Placental epithelial cell (primary cell): ENCODE measurements at places on chromosomes 6 and 20. TPM values are rescaled to one million over a fixed set of nuclear protein-coding genes. Genes with fewer than 3 reads are reported as not detected.

GJA10 gene
- total RNA-seq = not detected in 2 replicates

ENPP4 gene
- under 0.01 and 0.11 TPM in 2 replicates for total RNA-seq

SRSF12 gene
- 0.43 and 1.2 TPM in 2 replicates for total RNA-seq

MBOAT1 gene
- total RNA-seq = 6.3 and 11.7 TPM in 2 replicates

UNC5CL gene
- 0.22 and 0.39 TPM in 2 replicates for total RNA-seq

HTR1E gene
- total RNA-seq = under 0.01 TPM in 1 of 2 replicates, not detected in the other

TRIM38 gene
- total RNA-seq = 6.5 and 6.7 TPM in 2 replicates

SEL1L2 gene
- not detected in 2 replicates for total RNA-seq

HSPA1A gene
- total RNA-seq = 65.7 and 80.9 TPM in 2 replicates

C6orf163 gene
- 0.76 and 3.1 TPM in 2 replicates for total RNA-seq
